Lung (tissue), 17 donors: ENCODE measurements at places on chromosomes 3 and 15. TPM values are rescaled to one million over a fixed set of nuclear protein-coding genes. Genes with fewer than 3 reads are reported as not detected.

The SOX14 gene
- not detected for total RNA-seq

The NUP210 gene
- 20.4 TPM for total RNA-seq

The ZBED2 gene
- total RNA-seq = 0.60 TPM

The BCHE gene
- total RNA-seq = 47.8 TPM

DNA sequence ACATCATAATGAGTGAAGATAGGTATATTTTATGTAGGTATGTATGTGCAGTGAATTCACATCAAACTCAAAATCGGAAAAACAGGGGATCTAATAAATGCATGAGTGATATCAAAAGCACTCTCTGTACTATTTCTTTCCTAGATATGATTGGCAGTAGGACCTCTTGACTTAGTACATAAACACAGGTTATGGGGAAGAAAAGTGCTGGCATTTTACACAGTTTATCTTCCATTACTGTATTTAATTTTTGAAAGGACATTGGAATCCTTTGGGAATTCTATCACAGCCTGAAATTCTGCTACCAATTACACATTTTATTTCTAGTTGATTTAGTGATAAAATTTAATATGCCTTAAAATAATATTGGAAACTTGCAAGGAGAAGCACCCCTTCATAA lies 470.5 kb upstream of the ONECUT1 start:
- no peak for DNase-seq

GRCh38 chr3:173789530-173790162 lies 392.1 kb downstream of the NLGN1 start:
- no peak for DNase-seq

DNA sequence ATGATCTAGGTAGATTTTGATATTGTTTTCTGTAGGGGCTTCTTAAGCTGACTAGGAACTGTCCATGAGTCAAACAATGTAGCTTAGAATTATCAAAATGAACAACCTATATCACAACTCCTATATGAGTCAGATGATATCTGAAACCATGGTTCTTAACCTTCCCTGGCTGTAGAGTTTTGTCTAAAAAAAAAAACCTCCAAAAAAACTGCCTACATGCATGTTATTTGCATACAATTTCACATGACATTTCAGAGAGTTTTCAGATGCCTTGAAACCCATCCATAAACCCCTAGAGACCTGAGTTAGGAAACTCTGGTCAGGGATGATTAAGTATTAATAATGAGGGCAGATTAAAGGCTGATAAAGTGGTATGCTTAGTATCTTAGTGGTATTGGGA lies 157.0 kb downstream of the CHST2 start:
- DNase-seq = no peak
